ENCODE measurements at places on chromosomes 3 and 15. TPM values are rescaled to one million over a fixed set of nuclear protein-coding genes. Genes with fewer than 3 reads are reported as not detected.
A peak's percentile ranks its signal among the peaks of the same experiment; 100 is the strongest.

CKMT1A gene
- 1.2 TPM for total RNA-seq

ITIH3 gene
- total RNA-seq, result 1,670 TPM

DNA sequence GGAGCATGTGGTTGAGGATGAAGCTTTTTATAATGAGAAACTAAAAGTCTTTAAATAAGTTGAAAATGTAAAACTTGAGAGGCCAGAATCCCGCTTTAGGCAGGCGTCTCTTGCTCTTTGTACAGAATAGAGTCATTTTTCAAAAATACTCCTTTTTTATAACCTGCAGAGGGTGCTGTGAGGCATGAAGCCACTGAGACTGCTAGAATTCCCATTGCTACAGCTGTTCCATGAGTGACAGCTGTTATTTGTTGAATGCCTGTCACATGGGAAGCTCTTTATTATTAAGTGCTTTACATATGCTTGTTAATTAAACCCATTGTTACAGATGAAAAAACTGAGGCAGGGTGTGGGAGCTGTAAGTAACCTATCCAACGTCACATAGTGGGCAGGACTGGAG lies 18.5 kb downstream of the MINAR1 start:
- DNase-seq, result no peak

DNA sequence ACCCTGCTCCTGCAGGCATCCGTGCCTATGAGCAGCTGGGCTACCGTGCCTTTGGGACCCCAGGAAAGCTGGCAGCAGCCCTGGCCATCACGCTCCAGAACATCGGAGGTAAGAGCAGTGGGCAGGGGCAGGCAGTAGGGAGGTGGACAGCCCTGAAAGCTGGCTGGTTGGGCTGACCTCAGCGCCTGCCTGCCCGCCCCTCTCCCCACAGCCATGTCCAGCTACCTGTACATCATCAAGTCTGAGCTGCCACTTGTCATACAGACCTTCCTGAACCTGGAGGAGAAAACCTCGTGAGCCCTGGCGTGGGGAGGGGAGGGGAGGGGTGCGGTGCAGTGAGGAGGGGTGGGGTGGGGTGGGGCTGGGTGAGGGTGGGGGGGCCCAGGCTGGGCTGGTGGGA lies 10.5 kb downstream of the SLC38A3 start:
- DNase-seq, result no peak

DNA sequence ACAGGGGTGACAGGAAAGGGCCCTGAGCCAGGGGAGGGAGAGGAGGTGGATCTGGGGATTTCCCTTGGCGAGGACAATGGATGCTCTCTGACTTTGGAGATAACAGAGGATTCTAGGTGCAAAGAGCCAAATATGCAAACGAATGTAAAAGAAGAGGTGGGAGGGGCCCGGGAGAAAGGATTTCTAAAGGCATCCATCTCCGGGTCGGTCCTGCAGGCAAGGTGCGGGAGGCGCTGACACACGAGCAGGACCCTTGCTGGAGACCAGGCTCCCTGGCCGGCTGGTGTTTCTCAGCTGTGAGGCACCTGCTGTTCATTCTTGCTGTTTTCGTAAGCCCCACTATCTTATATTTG lies 115.2 kb upstream of the TLE3 start:
- no peak for DNase-seq

- DNase-seq, result no peak
Observed at GRCh38 chr3:152760591-152760990, 74.3 kb upstream of the P2RY1 start.

- peak; percentile 53 for DNase-seq
Observed at GRCh38 chr3:64667887-64668581, 19.8 kb downstream of the ADAMTS9 start.

GRCh38 chr15:35705884-35706585 lies 160.1 kb upstream of the DPH6 start:
- no peak for DNase-seq

GRCh38 chr15:59830098-59830497 lies 141.0 kb upstream of the BNIP2 start:
- no peak for DNase-seq

ZWILCH gene
- total RNA-seq, result 1.8 TPM

- no peak for DNase-seq
Observed at GRCh38 chr3:25713341-25713985, 48.8 kb upstream of the TOP2B start.

DNA sequence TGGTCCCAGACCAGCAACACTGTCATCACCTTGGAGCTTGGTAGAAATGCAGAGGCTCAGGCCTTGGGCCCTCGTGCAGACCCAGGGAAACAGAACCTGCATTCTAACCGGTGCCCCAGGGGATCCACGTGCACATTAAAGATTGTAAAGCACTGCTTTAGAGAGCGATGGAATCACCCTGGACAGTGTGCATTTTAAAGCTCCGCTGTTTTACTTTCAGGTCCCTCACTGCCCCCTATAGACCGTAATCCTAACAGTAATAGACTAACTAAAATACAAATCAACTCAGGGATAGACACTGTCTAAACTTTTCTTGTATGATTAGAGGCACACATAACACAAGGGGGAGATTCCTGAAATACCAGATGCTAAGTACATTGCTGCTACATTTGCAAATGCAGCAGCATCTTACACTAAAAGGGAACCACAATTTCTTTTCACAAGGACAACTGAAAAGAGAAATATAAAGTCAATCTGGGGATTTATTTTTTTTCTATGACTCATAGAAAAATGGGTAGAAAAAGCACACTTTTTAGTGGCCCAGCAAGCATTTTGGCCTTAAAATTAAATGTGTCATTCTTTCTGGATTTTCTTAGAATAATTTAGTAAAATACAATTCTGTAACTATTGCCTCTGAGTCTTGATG lies 10.5 kb upstream of the SH3GL3 start:
- DNase-seq, result no peak

DNA sequence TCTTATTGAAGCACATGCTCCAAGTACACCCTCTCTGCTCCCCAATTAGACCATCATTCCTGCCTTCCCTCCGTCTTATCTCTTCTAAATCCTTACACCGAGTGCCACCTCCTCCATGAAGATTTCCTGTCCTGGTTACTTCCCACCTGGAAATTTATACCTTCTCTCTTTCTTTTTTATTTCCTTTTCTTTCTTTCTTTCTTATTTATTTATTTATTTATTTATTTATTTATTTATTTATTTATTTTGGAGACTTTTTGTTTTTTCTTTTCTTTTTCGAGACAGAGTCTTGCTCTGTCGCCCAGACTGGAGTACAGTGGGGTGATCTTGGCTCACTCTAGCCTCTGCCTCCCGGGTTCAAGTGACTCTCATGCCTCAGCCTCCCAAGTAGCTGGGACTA lies 45.9 kb upstream of the ABHD2 start:
- DNase-seq, result no peak

- no peak for DNase-seq
Observed at GRCh38 chr3:43031889-43032545, 52.9 kb downstream of the GASK1A start.

- DNase-seq, result no peak
Observed at GRCh38 chr3:145224886-145225285, 936.1 kb downstream of the PLOD2 start.
